ENCODE measurements at places on chromosomes 2 and 18.
A peak's percentile ranks its signal among the peaks of the same experiment; 100 is the strongest.

DNA sequence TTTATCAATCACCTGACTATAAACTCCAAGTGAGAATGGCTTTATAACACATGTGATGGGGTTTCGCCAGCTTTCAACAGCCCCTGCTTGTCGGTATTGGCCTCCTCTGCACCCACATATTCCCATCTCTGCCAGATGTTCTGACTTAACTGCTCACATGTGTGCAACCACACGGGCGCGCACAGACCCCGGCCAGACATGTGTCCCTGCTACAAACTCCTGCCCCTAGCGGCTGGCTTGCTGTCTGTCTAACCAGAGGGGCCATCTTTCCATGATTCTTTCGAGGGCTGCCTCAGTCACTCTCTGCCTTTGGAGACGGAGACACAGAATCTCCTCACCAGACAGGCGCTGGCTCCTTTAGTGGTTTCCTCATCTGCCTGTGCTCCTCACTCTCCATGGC lies 15.3 kb downstream of the STON1 start:
- peak; percentile 13 for DNase-seq

- DNase-seq: peak; percentile 36
Measured at GRCh38 chr2:71380665-71381064, 49.1 kb downstream of the ZNF638 start.

DNA sequence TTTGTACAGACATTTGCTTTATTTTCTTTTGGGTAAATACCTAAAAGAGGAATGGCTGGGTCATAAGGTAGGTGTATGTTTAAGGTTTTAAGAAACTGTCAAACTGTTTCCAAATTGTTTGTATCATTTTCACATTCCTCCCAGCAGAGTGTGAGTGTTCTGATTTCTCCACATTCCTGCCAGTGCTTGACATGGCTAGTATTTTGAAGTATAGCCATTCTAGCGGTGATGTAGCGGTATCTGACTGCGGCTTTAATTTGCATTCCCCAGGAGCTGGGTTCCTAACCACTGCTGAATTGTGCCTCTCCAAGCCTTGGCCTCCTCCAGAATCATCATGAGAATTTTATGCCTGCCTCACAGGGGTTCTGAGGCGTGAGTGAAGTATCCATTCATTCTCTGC lies 61.8 kb upstream of the ARL4C start:
- DNase-seq: peak; percentile 49

GRCh38 chr2:105324732-105325131 lies 4.8 kb downstream of the TGFBRAP1 start:
- peak; percentile 86 for DNase-seq

- no peak for DNase-seq
Measured at GRCh38 chr2:55418512-55419232, 984 bp downstream of the CCDC88A start.

GRCh38 chr2:28648147-28648546 lies 103.5 kb upstream of the PPP1CB start:
- no peak for DNase-seq

- no peak for DNase-seq
Measured at GRCh38 chr2:45167920-45168629, 158.8 kb upstream of the SIX2 start.

DNA sequence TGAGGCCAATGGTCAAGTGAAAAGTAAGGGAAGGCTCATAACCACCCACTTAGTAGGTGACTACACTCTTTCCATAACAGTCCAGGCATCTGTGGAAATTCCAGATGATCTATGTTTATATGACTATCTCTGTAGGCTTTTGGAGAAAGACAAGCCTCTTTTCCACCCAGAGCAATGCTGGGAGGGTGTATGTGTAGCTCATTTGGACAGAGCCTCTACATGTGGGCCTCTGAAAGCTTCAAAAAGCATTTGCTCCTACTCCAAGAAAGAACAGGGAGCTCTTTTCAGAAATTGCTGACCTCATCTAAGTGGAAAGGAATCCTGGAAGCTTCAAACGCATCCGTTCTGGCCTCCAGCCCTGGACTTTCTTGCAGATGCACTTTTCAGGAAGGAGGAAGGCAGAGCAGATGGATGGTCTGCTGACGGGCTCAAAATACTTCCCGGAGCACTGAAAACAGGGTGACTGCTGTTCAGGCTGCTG lies 308.7 kb downstream of the LRATD1 start:
- DNase-seq: no peak

DNA sequence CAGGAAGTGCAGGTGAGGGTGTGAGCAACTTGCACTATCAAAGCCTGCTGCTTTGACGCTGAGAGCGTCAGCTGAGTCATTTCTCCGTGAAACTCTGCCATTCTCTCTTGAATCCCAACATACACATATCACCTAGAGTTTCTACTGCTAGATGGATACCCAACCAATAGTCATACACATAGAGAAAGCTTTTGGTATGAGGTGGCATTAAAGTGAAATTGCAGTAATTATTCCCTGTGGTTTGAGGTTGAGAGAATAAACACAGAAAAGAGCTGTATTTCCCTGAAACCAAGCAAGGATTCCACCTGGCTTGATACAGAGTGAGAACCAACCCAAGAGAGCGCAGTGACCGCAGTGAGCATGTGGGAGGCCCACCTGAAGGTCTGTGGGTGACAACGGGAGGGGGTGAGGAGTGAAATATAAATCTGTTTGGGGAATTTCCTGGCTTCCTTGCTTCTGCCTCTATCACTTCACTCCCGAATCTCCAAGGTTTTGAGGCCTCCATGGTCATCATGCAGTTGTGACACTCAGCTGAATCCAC lies 28.8 kb upstream of the TMEM18 start:
- DNase-seq: no peak

- no peak for DNase-seq
Measured at GRCh38 chr2:128594953-128595677, 276.4 kb upstream of the HS6ST1 start.

- DNase-seq: peak; percentile 6
Measured at GRCh38 chr2:95525294-95526035, 40.9 kb upstream of the TRIM43B start.

DNA sequence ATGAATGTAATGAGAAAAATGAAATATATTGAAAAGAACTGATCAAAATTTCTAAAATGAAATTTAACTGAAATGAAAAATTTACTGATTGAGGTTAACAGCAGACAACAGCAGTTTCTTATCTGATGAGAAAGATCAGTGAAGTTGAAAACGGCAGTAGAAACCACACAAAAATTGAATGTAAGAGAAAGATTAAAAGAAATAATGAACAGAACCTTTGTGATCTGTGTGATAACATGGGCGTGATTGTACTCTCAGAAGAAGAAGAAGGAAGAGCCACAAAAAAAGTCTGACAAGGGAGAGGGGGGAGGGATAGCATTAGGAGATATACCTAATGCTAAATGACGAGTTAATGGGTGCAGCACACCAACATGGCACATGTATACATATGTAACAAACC lies 45.2 kb downstream of the FAM117B start:
- DNase-seq: no peak

DNA sequence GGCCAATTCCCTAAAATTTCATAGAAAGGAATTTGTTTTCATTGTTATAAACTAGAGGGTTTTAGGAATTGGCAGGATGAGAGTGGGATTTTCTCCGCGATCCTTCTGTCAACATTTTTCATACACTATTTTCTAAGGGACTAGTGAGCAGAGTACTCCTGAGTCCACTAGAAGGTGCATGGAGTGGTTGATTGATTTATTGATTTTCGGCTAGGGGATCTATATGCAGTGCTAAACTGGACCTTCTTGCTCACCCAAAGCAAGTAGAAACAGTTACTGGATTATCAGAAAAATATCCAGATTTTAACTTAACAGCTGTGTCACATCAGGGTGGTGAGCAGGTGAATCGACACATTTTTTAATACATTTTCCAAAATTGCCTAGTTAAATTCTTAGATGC lies 159.9 kb upstream of the DTNA start:
- DNase-seq: no peak

GRCh38 chr2:166932032-166932431 lies 43.8 kb downstream of the XIRP2 start:
- peak; percentile 2 for DNase-seq

DNA sequence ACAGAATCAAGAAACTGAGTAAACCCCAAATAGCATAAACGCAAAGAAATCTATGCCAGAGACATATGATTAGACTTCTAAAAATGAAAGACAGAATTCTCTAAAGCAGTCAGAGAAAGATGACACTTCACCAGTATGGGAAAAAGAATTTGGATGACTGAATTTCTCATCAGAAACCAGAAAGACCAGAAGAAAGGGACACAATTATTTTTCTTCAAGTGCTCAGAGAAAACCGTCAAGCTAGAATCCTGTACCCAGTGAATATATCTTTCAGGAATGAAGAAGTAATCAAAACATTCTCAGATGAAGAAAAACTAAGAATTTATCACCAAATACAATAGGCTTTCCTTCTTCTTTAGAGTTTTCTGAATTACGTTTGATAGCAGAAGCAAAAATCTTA lies 14.2 kb upstream of the ESPNL start:
- DNase-seq: no peak

- DNase-seq: peak; percentile 44
Measured at GRCh38 chr2:39437522-39438296, 624 bp upstream of the MAP4K3 start.

- peak; percentile 61 for DNase-seq
Measured at GRCh38 chr2:84865181-84865783, 15.6 kb downstream of the TRABD2A start.

DNA sequence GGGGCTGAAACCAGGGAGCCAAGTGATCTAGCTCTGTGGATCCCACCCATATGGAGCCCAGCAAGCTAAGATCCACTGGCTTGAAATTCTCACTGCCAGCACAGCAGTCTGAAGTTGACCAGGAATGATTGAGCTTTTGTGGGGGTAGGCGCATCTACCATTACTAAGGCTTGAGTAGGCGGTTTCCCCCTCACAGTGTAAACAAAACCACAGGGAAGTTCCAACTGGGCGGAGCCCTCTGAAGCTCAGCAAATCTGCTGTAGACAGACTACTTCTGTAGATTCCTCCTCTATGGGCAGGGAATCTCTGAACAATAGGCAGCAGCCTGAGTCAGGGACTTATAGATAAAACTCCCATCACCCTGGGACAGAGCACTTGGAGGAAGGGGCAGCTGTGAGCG lies 96.7 kb downstream of the CCDC148 start:
- peak; percentile 55 for DNase-seq

DNA sequence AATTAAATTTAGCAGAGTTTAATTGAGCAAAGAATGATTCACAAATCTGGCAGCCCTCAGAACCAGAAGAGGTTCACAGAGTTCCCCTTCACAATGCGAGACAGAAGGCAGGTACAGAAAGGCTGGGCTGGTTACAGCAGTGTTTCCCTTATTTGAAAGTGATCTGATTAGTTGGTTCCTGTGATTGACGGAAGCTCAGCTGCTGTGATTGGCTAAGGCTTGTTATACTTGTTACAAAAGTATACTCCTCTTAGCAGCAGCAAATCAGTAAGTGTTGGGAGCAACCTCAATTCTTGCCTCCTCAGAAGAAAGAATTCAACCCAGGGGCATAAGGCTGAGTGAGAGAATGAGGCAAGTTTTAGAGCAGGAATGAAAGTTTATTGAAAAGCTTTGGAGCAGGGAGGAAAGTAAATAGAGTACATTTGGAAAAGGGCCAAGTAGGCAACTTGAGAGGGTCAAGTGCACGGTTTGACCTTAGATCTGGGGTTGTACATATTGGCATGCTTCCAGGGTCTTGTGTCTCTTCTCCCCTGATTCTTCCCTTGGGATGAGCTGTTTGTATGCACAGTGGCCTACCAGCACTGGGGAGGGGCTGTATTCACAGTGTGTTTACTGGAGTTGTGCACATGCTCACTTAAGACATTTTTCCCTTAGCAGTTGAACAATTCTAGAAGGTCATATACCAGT lies 431.8 kb upstream of the RAB12 start:
- DNase-seq: peak; percentile 83

DNA sequence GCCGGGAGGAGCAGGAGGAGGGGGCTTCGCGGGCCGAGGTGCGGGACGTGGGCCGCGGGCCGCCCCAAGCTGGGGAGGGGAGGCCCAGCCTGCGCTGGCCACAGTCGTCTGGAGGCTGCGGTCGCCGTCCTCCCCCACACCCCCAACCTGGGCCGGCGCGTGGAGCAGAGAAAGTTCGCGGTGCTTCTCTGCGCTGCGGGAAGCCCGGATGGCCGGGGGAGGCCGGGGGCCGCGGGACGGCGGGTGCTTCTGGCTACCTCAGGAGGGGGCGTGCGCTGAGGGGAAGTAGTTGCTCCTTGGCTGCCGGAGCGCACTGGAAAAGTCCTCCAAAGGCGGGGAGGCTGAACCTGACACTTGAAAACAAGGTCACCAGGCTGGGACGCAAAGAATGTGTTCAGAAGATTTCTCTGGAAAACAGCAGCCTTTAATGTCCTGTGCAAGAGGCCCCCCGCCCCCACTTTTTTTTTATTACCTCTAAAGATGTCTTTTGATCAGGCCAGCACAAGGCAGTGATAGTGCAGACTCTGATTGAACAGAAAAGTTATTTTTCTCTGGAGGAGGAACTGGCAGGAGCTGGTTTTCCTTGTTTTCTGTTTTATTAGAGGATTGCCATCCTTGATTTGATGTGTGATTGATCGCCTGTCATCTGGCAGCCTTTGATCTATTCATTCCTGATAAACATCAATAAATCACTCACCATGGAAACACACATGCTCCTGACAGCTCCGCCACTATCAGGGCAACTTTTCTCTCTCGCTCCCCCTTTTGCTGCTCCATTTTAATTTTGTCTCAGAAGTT lies 1.6 kb downstream of the TSHZ1 start:
- peak; percentile 62 for DNase-seq

DNA sequence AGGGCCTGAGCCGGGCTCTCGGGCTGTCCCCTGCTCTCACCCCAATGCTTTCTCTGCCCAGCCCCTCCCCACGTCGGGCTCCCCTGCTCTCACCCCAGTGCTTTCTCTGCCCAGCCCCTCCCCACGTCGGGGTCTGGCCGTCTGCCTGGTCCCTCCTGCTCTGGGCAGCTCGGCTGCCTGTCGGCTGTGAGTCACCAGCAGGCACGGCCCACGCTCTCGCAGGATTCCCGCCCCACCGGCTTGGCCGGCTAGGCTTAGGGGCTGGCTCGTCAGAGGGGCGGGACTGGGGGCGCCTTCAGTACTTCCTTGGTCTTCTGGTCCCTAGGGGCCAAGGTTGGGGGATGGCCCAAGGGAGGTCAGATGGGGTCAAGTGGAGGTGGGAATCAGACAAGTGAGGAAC lies 3.3 kb downstream of the BOK start:
- DNase-seq: peak; percentile 69

DNA sequence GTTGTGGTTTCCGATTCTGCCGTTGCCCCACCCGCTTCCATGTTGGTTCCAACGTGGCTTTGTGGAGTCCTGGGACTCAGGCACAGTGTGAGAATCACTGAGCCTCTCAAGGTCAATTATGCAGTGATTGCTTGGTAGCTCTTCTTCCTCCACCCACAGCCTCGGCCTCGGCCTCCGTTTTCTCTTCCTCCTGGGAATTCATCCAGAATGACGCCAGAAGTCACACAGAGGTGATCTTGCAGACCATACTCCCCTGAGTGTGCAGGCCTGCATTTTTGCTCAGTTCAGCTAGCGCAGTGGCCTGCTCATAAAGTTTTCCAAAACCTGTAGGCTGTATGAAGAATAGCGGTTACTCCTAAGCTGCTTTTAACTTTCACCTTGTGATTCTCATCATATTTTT lies 273.3 kb downstream of the GBX2 start:
- DNase-seq: peak; percentile 70

DNA sequence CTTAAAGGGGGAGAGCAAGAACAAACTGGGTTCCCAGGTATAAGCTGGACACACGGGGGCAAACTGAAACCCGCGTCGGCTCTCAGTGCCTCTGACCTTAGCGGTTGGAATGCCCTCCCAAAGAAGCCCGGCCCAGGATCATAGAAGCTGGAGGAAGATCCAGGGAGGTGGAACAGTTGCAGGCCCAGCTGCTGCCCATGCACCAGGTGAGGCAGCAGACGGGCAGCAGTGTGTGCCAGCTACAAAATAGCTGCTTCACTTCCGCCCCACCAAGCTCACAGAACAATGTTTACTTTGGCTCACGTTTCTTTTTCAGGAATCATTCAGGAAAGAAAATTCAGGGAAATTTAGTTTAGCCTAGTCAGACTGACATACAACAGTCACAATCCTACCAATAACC lies 3.9 kb upstream of the ERMN start:
- no peak for DNase-seq
